ENCODE measurements at places on chromosomes 7 and 10.

- no peak for DNase-seq
Observed at GRCh38 chr7:152369518-152369917, 66.3 kb downstream of the KMT2C start.

GRCh38 chr7:151433721-151434400 is 6.1 kb downstream of the CRYGN start:
- no peak for DNase-seq

DNA sequence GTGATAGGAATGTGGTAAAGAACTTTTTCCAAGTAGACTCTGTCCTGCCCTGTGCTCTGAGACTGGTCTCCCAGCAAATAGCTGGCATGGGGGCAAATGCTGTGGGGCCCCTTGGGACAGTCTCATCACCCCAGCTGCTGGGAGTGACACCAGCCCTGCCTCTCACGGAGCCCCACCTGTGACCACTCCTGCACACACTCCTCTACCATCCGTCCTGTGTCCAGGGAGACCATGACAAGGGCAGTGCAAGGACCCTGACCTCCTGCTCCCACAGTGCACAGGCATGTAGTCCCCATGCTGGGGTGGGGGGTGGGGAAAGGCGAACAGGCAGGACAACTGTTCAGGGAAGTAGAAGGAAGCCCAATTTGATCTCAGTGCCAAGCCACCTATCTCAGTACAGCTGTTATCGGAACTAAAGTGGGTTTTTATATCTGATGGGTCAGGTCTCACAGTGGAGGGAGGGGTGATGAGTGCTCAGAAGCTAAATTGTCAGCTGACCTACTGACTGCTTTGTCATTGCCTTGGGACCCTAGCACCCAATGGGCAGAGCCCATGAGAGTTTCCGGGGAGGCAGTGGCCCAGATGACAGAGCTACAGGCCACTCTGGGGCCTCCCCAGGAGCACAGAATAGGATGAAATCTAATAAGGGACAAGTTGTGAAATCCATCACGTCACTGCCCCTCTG is 24.5 kb downstream of the VSTM4 start:
- DNase-seq: no peak

DNA sequence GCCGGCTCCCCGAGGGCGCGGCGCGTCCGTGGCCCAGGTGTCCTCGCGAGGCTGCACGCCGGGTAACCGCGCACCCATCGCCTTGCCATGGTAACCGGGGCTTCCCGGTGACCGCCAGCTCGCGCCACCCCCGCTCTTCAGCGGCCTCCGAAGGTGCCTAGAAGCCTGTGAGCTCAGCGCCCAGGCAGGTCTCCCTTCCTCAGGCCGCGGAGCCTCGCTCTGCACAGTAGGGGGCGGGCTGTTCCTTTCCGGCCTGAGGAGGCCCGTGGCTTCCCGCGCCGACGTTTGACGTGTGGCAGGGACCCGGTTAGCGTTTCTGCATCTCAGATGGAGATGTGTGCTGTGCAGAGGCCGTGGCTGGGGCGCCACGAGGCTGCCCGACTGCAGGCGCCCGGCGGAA is 117.1 kb downstream of the DYNC2I1 start:
- peak; percentile 32 for DNase-seq

- no peak for DNase-seq
Observed at GRCh38 chr7:36224934-36225858, 72.1 kb downstream of the EEPD1 start.

GRCh38 chr7:22858640-22859561 is 36.3 kb upstream of the TOMM7 start:
- no peak for DNase-seq

DNA sequence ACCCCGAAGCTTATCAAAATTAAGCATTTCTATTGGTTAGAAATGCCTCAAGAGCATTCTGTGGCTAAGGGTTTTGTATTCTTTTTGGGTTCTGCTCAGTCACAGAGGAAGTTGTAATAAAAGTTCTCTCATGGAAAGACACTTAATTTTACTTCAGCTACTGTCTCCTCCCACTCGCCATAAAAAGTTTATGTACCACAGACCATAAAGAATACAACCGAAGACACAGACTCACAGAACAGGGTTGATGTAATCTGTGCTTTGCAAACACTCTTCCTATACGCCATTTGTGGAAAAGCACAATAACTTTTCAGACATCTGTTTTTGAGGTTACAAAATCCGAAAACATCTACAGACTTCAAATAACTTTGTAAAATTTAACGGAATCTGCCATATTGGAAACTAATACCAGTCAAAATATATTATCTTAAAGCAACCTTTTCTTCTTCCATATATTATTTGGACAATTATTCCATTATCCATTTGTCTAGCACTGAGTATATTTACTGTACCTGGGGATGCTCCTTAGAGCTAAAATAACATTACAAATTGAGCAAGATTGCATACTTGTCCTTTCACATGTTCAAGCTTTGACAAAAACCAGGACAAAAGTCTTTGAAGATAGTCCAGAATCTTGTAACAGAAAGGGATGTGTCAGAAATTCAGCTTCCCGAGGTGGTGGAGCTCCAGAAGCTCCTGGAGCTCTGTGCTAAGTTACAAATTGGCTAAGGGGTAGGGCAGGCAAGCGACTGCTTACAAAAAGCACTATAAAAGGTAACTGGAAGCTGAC is 219.0 kb upstream of the MEOX2 start:
- DNase-seq: no peak
